SJSA1 (cell line): ENCODE measurements at places on chromosomes 3 and 15.

- DNase-seq = no peak
These were observed 49.2 kb downstream of the PROS1 start for GRCh38 chr3:93924491-93924890.

DNA sequence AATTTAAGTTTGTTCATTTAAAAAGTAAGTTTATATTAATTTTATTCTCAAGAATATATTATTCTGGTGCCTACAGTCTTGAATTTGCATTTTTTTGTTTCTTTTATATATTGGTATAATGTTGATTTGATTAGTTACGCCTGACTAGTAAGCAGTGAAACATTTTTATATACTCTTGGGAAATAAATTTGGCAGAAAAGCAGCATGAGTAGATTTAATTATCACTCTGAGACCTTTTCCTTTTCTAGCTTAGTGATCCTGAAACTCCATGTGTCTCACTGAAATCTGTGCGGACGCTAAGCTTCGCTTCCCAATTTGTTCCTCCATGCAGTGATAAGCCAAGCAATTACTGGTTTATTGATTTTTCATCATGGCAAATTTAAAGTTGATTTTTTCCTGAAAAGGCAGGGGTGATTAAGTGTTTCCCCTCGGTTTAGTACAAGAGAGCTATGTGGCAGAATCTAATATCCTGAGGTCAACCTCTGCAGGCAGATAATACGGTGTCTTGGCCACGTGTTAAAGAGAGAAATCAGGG is 87.2 kb upstream of the MLF1 start:
- no peak for DNase-seq

DNA sequence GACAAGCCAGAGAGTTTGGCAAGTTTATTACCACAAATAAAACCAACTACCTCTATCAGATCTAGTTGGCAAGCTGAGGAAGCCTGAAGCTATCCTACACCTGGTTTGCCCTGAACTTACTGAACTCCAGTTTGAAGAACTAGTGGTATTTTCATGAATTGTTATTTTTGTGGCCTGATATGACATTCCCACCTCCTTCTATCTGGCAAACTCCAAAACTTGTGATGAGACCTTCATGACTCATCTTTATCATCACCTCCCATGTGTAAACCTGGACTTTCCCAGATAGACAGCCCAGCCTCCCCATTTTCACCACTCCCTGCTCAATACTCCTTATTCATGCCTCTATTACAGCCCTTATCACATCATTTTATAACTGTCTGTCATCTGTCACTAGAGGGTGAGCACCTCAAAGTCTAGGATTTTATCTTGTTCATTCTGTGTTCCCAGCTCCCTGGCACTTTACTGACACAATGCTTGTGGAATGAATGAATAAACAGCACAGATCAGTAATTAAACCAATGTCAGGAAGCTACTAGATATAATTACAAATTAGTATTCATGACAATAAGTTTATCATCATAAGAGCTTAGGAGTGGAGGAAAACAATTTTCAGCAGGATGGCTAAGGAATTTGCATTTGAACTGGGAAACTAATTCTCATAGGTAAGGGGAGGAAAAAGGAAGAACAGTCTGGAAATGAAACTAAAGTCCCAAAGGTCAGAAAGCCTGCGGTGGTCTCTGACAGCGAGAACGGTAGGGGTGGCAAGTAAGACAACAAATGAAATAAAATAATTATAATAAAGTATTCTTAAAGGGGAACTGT is 13.2 kb upstream of the TRANK1 start:
- no peak for DNase-seq

DNA sequence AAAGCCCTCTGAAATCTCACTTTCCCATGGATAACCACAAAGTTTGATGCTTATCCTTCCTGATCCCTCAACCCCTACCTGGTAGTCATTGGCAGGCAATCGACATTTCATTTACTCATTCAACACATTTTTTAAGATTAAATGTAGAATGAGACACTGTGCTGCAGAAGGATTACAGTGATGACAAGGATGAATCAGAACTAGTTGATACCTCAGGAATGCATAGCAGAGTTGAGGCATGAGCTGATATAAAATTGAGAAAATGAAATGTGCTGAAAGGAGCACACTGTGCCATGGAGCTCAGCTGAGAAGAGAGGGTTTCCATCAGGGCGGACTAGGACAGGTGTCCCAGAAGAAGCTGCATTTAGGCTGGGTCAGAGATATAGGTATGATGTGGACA is 48.9 kb upstream of the ACTL6A start:
- no peak for DNase-seq

GRCh38 chr3:154236331-154236730 is 88.0 kb downstream of the DHX36 start:
- no peak for DNase-seq

DNA sequence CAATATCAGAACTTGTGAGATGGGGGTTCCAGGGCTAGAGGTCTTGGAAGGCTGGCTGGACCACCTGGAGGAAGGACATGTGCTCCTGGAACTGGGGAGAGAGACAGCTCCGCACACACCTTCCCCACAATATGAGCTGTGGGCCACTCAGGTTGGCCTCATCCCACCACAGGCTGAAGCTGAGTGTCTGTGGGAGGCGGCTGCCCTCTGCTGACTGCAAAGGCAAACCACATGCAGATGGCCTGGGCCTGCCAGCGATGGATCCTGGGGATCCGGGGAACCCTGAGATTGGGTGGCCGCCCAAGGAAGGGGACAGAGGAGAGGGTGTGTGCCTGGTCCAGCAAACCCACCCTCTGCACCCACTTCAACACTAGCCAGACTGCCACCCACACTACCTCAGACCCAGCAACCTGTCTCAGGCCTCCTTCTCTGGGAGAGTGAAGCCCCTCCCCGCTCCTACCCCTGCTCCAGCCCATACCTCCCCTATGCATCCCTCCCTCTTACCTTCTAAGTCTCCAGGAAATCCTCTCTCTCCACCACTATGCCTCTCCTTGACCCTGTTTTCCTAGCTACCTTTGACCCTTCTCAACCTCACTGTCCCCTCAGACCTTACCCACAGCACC is 44.8 kb downstream of the CYP11A1 start:
- DNase-seq = peak; percentile 51

GRCh38 chr15:42800731-42801474 is 64.0 kb upstream of the CDAN1 start:
- no peak for DNase-seq

DNA sequence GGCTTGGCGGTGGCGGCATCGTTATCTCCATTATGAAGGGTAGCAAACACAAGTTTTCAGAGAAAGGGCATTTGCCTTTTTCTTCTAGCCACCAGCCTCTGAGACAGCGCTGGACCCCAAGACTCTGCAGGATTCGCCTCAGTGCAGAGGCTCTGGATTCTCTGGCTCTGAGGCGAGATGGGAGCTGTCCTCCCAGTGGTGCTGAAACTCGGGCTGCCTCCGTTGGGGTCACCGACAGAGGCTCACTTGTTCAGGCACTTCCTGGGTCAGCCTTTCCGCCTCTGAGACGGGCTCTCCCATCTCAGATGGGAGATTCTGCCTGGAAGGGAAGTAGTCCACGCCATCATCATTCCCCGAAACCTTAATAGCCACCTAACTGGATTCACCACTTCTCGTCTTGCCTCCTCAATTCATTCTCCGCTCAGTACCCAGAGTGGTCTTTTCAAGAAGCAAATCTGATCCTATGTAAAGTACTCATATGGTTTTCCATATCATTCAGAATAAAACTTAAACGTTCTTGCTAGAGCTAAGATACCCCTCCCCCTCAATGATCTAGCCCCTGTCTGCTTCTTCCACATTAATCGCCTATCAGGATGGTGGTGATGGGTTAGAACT is 76.9 kb downstream of the RHCG start:
- DNase-seq = no peak

- no peak for DNase-seq
These were observed 30.2 kb upstream of the MASP1 start for GRCh38 chr3:187321766-187322165.

GRCh38 chr3:8760506-8760905 is 8.9 kb downstream of the OXTR start:
- DNase-seq = no peak

DNA sequence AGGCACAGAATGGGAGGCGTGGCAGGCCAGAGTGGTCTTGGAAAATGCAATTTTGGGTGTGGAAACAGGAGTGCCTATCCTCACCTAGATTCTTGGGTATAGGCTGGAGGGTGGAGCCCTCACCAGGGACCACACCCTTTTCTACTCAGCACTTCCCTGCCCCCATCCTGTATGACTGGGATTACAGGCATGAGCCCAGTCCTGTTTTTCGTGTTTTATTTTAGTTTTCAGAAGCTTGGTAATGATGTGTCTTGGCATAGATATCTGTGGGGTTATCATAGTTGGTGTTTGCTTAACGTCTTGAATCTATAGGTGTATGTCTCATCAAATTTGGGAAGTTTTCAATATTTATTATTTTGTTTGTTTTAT is 248.7 kb upstream of the CBLB start:
- DNase-seq = no peak

- DNase-seq = no peak
These were observed 17.4 kb upstream of the KCNMB2 start for GRCh38 chr3:178518660-178519396.

- DNase-seq = peak; percentile 40
These were observed 35.2 kb downstream of the SLC6A20 start for GRCh38 chr3:45760878-45761711.

DNA sequence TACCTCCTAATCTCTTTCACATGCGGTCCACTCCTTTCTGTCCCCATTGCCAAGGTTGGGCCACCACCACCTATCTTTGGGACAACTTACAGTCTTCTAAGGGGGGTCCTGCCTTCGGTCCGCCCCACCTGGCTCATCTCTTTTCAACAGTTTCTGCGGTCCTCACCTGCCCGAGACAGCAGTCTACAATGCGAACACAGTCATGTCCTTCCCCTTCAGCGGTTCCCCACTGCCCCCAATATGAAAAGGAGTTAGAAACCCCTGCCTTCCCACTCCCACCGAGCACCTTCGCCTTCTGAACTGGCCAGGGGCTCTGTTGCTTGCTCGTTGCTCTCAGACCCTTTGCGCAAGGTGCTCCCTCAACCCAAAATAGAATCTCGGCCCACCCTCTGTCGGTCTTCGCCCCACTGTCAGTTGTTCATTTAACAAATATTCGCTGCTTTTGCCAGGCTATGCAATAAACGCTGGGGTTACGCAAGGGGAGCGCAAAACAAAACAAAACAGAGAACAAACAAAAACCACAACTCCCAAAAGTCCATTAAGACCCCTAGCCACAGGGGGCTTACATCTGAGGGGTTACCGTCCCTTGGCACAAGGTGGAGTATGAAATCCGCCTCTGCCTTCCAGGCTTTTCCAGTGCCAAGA is 611 bp upstream of the FANCI start:
- DNase-seq = no peak

GRCh38 chr3:23752126-23752525 is 53.6 kb upstream of the UBE2E1 start:
- peak; percentile 66 for DNase-seq

DNA sequence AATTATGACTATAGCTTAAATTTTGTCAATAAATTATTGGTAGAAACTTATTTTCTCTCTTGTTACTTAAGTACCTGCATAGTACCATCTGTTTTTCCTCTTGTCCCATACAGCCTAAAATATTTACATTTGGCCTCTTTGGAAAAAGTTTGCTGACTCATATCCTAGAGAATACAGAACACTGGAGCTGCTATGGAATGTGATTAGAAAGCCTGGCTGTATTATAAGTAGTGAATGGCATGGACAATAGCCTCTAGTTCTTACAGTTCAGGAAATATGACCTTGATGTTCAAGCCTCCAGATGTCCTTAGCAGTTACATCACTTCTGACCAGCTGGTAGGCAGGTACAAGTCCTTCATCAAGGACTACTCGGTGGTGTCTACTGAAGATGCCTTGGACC is 28.3 kb downstream of the ST8SIA2 start:
- no peak for DNase-seq

DNA sequence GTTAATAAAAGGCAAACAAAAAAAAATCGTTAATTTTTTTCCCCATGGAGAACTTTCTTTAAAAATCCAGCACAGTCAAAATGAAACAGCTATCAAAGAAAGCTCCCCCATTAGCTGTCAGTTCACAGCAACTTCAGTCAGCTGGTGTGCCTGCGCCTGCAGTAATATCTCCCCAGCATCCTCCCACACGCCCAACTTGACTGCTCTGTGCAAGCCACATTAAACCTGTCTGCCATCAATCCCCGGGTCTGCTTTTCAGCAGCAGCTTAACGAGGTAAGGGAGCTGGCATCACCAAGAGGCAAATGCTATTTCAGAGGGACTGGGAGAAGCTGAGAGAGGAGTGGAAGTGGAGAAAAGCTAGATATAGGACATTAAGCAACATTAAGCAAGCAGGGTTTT is 337.5 kb downstream of the GAP43 start:
- DNase-seq = no peak
